ENCODE measurements at places on chromosomes 12 and 14.

GRCh38 chr14:22537436-22538310, 51.4 kb downstream of the DAD1 start:
- no peak for DNase-seq

GRCh38 chr12:22600181-22600580, 24.8 kb upstream of the ETNK1 start:
- no peak for DNase-seq

DNA sequence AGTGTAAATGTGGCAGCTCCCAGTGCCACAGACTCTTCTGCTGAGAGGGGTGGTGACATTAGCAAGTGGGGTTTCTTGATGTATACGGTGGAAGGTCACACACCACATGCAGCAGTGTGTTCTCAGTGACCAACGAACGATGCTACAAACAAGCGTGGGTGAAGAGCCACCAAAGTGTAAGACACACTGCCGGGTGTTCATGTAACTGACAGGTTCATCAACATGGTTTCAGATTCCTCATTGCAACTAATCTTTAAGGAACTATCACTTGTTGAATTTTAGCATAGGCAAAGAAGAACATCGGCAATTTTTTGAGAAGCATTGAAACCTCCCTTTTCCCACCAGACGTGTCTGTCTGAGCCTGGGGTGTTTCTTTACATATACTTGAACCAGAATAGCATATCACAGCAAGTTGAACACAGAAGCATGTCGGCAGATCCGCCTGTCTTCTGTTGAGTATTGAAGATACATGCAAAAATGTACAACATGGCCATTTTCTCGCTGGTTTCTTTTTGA, 58.8 kb downstream of the PPP2R5C start:
- no peak for DNase-seq

GRCh38 chr12:90964616-90965015, 9.6 kb upstream of the CCER1 start:
- DNase-seq, result no peak

DNA sequence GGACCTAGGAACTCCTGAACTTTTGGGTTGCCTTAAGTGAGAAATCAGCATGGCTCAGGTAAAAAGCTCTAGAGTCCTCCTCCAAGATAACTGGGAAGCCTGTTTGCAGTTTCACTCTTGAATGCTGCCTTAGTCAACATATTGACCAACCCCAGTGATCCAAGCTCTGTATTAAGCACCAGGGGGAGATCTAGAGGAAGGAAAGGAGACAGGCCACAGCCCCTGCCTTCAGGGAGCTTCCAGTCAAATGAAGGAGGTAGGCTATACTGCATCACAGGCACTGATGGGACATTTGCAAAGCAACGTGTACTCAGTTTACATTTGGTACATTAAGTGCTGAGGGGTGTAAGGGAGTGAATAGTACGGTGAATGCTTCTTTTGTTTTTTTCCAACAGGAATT, 1.2 kb upstream of the CSAD start:
- DNase-seq, result no peak

GRCh38 chr14:78356391-78356790, 186.2 kb downstream of the NRXN3 start:
- no peak for DNase-seq

GRCh38 chr12:13189264-13189663, 7.3 kb upstream of the EMP1 start:
- DNase-seq, result no peak

- peak; percentile 14 for DNase-seq
Measured at GRCh38 chr12:46266869-46267574, 1.8 kb downstream of the SLC38A1 start.

- no peak for DNase-seq
Measured at GRCh38 chr14:31037709-31038221, 11.6 kb upstream of the STRN3 start.

DNA sequence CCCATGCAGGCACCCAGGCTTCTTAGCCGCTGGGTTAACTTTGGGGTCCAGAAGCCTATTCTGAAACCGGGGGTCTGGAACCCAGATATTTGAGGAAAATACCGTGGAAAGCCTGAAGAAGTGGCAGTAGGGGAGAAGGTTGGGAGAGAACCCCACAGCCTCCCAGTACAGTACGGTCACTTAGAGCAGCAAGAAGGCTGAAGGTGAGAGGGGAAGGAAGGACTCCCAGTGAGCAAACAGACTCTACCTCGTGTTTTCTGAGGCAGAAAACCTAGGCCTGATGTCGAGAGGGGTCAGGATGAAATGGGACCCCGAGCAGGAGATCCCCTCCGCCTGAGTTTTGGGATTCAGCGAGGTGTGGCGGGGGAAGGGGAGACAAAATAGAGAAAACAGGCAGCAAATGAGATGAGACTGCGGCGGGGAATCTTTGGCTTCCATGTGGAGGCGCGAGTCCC, 10.7 kb upstream of the CALCOCO1 start:
- DNase-seq, result no peak

GRCh38 chr12:84661786-84662185, 250.8 kb downstream of the SLC6A15 start:
- no peak for DNase-seq

DNA sequence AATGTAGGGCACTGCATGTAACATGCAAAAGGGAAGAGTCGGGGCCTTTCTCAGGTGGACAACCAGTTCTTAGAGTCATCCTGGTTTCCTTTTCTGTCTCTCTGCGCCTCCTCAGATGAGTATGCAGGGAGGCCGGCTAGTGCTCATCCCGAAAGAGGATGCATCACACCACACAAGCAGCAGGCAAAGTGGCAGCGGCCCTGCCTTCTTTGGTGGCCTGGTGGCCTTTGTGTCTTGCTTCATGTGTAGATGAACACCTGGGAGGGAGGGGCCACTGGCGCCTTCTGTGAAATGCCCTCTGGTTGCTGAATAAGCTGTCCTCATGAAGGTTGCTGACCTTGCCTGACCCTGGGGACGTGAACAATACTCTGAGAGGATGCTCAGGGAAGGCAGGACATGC, 18.0 kb downstream of the SLC24A4 start:
- DNase-seq, result no peak

DNA sequence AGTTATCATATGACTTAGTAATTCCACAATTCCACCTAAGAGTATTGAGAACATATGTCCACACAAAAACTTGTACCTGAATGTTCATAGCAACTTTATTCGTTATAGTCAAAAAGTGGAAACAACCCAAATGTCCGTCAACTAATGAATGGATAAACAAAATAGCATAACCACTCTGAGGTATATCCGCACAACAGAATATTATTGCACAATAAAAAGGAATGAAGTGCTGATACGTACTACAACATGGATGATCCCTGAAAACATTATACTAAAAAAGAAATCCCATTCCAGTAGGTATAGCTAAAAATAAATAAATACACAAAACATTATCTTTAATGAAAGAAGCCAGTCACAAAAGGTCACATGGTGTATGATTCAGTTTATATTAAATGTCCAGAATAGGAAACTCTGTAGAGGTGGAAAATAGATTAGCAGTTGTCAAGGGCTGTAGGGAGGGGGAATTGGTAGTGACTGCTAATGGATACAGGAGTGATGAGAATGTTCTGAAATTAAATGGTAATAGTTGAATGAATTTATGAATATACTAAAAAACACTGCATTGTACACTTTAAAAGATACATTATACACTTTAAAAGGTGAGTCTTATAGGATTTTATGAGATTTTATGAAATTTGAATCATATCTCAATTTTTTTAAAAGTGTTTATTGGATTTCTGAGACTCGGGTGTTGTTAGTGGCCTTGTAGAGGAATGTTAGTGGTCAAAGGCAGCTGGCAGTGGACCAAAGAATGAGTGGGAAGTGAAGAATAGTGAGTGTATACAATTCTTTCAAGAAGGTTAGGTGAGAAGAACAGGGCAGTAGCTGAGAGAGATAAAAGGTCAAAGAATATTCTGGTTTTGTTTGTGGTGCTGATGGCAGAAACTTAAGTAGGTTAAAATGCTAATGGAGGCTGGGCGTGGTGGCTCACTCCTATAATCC, 36.3 kb upstream of the BAZ1A start:
- no peak for DNase-seq

DNA sequence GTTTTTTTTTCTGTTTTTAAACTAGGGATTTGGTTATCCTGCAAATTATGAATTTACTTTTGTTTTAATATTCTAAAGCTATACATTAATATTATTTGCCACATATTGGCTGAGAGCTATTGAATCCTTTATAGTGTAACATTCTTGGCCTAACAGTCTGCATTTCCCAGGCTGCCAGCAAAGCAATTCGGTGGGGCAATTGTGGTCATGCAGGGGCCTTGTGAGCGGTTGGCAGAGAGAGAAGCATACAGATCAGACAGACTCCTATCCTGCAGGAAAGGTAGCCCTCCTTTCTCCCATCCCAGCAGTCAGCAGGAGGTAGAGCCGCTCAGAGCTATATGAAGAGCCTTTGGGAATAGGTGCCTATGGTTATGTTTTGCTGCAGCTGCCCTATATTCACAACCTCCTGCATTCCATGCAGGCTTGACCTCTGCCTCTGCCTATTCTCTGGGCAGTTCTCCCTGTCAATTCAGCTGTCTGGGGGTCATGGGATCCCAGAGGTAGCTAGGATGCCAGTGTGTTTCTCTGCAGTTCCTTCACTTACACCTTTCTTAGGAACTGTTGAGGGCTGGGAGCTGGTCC, 144.7 kb downstream of the GPHN start:
- DNase-seq, result no peak

DNA sequence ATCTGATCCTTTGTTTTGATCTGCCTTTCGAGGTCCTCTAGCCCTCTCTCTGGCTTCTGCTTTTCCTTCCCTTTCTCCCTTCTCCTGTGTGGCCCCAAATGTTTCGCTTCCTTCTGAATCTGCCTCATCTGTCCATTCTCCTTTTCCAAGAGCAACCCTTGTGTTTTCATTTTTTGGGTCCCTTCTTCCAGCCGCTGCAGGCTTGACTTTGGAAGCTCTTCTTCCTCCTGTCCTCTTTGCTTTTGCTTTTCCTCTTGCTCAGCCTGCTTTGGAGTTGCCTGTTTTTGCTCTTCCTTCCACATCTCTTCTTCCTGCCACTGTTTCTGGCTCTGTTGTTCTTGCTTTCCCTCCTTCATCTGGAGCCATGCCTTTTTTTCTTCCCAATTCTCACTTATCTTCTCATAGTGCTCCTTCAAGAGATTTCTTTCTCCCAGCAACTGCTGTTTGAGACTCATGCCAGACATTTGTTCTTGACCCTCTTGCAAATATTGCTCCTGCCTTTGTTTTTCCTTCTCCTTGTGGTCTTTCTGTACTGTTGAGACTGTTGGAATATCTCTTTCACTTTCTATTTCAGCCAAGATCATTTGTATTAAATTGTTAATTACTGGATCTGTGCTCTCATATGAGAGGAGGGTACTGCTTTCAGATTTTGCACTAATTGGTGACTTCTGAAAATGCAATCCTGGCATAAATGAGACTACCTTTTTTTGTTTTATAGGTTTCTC, 42.4 kb downstream of the FAM186A start:
- DNase-seq, result no peak

GRCh38 chr12:57109207-57110103, 1.7 kb downstream of the STAT6 start:
- no peak for DNase-seq

GRCh38 chr14:106737021-106737420, 1210.6 kb downstream of the TMEM121 start:
- no peak for DNase-seq

- DNase-seq, result peak; percentile 12
Measured at GRCh38 chr14:54451121-54451601, 10.0 kb upstream of the CNIH1 start.

- DNase-seq, result peak; percentile 10
Measured at GRCh38 chr12:123973552-123974341, 732 bp downstream of the ZNF664 start.

DNA sequence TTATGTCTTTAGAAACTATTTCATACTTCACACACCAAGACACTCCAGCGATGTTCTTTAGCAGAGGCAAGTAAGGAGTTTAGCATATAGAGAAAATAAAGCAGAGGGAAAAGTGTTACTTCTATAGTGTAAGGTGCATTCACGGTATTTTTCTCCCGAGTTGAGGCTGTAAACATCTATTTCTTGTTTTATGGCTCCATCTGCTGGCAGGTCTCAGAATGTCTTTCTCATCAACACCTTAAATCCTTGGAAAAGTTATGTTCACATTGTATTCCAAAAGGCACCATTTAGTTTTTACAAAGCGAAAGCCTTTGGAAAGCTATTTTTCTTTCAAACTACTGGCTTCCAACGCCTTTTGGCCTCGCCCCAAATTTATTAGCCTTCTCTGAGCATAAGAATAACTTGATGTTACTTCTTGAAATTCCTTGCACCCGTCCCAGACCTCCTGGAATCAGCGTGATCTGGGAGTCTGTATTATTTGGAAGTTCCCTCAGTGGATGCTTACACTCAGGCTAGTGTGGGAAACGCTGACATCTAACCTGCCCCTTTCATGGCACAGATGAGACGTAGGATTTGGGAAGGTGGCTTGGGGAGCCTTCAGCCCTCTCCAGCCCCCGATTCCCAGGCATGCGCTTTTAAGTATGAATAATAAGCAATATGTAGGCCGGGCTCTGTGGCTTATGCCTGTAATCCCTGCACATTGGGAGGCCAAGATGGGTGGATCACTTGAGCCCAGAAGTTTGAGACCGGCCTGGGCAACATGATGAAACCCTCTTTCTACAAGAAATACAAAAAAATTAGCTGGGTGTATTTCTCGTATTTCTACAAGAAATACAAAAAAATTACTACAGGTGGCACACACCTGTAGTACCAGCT, 1.9 kb upstream of the PIWIL1 start:
- no peak for DNase-seq

DNA sequence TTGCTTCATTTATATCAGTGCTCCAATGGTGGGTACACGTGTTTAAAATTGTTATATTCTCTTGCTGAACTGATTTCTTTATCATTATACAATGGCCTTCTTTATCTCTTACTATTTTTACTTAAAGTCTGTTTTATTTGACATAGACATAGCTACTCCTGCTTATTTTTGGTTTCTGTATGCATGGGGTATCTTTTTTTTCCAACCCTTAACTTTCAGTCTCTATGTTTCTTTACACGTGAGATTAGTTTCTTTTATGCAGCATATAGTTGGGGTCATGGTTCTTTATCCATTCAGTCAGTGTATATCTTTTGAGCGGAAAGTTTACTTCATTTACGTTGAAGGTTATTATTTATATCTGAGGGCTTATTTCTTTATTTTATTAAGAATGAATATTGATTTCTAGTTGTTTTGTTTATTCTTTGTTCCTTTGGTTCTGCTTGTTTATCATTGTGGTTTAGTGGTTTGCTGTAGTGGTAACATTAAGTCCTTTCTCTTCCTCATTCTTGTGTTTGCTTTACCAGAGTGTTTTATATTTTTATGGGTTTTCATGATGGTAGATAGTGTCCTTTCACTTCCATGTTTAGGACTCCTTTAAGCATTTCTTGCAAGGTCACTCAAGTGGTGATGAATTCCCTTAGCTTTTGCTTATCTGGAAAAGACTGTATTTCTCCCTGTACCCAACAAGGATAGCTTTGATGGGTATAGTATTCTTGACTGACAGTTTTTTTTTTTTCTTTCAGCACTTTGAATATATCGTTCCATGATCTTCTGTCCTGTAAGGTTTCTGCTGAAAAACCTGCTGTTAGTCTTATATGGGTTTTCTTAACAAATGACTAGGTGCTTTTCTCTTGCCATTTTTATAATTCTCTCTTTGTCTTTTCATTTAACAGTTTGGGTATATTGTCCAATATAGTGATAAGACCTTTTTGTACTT, 38.3 kb upstream of the FAR2 start:
- DNase-seq, result no peak
